GM06990 (cell line): ENCODE measurements at places on chromosomes 2 and 18.

- DNase-seq = no peak
Measured at GRCh38 chr2:98870516-98871158, 65.4 kb downstream of the CRACDL start.

DNA sequence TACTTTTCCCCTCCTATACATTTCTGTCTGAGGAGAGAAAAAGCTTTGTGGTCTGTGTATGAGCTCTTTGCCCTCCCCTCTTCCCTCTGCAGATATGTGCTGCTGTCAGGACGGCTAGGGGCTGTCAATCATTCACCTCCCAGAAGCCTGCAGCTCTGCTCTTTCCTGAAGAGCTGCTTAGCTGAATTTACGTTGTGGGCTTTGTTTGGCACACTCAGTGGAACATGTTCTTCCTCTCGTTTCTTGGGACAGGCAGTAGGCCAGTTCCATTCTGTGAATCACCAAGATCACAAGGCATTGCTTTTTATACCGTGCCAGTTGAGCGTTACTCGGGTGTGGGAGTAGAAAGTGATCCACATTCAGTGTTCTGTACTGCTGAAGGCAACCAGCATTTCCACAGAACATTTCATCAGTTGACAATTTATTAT is 136.7 kb downstream of the LAMA3 start:
- no peak for DNase-seq

- peak; percentile 86 for DNase-seq
Measured at GRCh38 chr2:24083567-24084385, 858 bp downstream of the TP53I3 start.

- DNase-seq = no peak
Measured at GRCh38 chr2:10239561-10239967, 63.1 kb upstream of the HPCAL1 start.

GRCh38 chr2:127545189-127545588 is 9.7 kb downstream of the MYO7B start:
- no peak for DNase-seq

GRCh38 chr2:2565671-2566070 is 234.6 kb upstream of the MYT1L start:
- DNase-seq = no peak

GRCh38 chr2:72990695-72991438 is 73.5 kb downstream of the EMX1 start:
- no peak for DNase-seq

DNA sequence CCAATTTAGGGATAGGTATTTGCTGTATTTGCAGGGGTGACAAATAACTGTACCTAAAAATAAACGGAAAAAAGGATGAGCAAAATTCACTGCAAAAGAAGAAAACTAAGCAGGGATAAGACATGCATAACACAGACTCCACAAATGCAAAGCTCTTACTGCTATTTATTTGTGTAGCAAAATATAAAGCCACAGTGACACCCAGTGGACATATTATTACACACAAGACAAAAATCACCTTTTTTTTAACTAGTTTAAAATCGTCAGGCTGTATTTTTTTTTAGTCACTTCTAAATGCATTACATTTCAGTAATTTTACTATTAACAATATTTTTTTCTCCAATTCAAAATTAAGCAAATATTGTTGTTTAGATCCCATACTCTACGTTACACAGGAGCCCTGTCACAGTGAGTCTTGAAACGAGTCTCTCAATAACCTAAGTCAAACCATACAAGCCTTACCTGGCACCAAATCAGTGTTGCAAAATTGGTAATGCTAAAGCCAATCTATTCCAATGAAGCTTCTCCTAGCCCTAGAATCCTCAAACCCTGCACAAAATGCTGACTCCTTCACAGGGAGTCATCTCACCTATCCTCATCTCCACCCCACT is 23.7 kb downstream of the METTL4 start:
- DNase-seq = no peak

DNA sequence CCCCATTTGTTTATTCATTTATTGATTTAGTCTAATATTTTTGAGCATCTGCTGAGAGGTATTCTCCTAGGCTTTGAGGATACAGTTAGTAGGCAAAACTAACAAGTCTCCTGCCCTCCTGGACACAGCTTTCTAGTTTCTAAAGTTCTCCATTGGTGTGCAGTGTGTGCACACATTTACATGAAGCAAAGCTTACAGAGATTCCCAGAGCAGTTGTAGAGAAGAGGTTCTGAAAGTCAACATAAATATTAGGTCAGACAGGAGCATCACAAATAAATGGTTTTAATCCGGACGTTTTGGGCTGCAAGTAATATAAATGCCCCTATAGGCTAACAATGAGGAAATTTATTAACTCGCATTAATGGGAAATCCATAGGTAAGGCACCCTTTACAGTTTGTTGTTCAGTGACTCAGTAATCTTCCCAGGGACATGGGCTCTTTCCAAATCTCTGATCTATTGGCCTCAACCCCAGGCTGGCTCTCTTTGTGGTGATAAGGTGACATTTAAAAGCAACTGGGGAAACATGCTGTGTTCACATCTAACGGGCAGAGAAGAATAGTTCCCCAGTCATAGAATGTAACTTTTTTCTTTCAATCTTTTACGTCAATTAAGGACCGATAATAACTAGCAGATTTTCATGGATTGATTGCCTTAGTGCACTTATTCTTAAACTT is 407.2 kb downstream of the PTPRM start:
- DNase-seq = no peak

GRCh38 chr2:127408807-127409099 is 9.5 kb upstream of the PROC start:
- no peak for DNase-seq

DNA sequence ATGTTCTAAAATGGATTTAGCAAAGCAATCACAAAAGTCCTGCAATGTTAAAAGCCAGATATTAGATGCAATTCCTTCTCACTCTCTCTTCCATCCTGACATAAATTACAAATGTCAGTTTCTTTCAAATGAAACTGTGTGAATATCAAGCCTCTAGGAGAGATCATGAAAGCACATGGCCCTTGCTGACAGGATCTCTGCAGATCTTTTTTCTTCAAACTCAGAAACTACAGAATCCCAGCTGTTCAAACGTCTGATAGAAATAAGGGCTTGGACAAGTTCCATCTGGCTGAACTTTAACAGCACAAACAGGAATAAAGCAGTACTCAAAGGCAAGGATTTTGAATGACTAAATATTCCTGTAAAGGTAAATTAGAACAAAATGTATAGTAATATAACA is 47.6 kb downstream of the PDE1A start:
- DNase-seq = no peak

- no peak for DNase-seq
Measured at GRCh38 chr2:35819033-35819432, 536.5 kb upstream of the CRIM1 start.

- no peak for DNase-seq
Measured at GRCh38 chr18:43692099-43692690, 414.9 kb upstream of the SYT4 start.

DNA sequence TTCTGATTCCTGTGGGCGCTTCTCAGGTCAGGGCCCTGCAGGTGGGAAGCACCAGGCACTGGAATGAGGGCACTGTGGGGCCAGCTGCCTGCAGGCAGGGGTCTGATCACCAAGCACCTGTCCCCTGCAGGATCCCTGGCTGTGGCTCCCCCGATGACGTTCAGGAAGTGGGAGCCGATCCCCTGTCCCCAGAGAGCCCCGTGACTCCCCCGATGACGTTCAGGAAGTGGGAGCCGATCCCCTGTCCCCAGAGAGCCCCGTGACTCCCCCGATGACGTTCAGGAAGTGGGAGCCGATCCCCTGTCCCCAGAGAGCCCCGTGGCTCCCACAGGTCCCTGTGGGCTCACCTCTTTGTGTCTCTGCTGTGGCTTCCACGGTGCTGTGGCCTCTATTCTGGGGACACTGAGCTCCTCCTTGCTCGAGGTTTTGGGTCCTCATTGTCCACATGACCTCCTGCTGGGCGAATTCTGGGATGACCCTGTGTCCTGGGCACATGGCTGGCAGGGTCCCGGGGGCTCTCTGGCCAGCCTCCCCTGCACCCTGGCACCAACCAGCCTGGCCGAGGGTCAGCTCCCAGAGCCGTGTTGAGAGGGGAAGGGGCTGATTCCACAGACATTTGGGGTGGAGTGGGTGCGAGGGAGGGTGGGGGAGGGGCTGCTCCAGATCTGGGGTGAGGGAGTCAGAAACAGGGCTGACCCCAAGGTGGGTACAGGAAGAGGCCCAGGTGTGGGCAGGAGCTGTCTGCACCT is 4.8 kb downstream of the NEU4 start:
- DNase-seq = no peak

GRCh38 chr2:2886922-2887321 is 490.7 kb downstream of the EIPR1 start:
- no peak for DNase-seq

DNA sequence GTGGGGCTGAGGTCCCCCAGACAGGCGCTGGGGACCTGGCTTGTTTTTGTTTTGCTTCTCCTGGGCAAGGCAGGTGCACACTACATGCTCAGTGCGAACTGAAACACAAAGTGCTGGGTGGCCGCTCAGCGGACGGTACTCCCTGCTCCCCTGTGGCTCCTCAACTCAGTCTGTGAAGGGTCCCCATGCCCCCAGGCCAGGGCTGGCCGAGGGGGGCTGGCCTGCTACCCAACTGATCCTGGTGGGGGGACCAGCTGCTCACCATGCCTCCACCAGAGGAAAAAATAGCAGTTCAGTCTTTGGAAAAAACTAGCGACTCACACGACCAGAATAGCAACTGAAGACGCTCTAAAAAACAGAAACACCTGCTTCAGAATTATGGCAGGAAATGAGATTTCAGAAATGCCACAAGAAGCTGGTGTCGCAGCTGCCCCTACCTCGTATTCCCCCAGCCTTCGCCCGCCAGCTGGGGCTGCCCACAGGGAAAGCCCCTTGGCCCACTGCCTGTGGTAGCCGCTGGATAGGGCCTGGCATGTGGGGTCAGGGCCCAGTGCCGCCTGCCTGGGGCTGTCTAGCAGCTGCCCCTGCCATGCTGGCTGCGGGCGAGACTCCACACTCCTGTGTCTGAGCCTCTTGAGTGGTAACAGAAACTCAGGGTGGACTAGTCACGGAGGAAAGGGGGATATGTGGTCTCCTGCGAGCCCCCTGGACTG is 43.7 kb downstream of the MEX3C start:
- peak; percentile 86 for DNase-seq

DNA sequence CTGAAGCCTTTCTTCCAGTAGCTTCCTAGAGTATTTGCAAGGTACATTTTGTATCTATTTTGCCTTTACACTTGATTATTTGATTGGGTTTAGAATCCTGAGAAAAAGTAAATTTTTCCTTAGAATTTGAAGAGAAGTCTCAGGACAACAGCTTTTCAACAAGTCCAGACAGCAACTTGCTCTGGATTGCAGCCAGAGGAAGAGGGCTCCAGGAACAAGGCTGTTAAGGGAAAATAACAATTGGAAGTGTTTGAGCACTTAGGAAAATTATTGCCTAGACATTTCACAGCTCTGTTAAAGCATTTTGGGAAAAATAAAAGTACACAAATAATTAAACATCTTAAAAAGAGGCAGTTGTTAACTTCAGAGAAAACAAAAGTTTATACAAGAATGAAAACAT is 58.3 kb upstream of the RAPGEF4 start:
- DNase-seq = no peak

DNA sequence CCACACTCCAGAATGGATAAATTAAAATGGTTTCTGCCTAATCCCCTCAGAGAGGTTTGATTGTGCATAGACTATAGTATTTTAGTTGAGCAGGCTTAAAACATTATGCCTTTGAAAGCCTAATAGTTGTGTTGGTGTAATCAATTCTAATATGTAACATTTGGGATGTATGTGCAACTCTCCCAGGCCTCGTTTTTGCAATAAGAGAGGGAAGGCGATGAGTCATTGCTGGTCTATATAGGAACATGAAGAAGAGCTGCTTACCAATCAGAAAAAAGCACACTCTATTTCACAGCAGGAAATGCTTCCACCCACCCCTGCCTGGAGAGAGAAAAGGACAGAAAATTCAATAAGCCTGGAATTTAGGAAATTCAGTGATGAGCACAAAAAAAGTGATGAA is 1424.0 kb upstream of the PIK3C3 start:
- no peak for DNase-seq

- no peak for DNase-seq
Measured at GRCh38 chr2:32926708-32927084, 20.1 kb upstream of the LTBP1 start.

DNA sequence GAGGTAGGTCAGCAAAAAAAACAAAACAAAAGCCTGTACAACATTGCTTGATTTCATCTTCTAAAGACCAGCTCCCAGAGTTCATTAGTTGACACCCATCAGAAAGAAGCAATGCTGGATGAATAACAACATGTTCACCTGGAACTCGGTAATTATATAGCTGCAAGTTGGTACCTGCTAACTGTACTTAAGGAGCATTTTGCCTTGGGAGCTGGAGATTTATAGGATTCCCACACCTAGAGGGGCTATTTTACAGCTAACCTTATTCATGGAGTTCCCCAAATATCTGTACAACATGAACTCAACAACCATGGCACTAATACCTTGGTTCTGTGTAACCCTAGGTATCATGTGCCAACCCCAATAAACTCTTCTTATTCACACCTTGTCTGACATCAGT is 281.1 kb upstream of the NCKAP5 start:
- DNase-seq = no peak

DNA sequence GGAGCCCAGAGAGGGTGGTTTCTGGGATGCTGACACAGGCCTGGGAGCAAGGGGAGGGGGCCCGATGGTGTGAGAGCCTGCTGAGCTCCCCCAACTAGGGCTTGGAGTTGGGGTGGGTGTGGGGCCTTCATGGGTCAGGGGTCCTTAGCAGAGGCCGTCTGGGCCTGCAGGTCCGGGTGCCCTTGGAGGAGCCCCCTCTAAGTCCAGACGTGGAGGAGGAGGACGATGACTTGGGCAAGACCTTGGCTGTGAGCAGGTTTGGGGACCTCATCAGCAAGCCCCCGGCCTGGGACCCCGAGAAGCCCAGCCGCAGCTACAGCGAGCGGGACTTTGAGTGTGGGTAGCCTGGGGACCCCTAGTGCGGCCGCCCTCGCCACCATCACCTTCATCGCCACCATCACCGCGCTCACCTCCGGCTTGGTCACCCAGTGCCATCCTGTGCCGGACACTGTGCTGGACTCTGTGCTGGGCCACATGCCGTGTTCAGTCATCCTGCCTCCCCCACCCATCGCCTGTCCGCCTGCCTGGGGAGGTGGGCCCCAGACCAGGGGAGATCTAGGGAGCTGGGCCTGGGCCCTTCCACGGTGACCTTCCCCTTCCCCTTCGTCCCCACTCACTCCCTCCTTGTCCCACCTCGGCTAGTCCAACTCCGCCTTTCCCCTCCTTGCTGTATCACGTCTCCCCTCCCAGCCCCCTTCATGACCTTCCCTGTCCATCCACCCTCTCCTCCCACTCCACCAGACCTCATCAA is 980 bp downstream of the SLC4A3 start:
- no peak for DNase-seq

- no peak for DNase-seq
Measured at GRCh38 chr18:47931718-47932103, 1.3 kb upstream of the SMAD2 start.

DNA sequence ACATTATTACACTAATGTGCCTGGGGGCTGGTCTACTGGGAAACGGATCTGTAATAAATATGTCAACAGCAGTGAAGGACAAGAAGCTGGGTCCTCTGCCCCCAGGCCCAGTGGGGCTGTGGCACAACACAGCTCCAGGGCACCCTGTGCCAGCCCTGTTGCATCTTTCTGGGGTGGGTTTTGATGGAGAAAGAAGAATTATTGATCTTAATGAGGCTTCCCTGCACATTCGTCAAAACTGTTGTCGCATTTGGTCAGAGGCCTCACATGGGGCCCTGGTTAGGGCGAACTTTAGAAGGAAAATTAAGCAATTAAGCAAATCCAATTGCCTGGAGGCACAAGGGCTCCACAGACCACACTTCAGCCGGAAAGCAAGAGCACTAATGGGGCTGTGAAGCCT is 30.0 kb upstream of the TWIST2 start:
- no peak for DNase-seq
